ENCODE measurements at places on chromosomes 1 and 21.

DNA sequence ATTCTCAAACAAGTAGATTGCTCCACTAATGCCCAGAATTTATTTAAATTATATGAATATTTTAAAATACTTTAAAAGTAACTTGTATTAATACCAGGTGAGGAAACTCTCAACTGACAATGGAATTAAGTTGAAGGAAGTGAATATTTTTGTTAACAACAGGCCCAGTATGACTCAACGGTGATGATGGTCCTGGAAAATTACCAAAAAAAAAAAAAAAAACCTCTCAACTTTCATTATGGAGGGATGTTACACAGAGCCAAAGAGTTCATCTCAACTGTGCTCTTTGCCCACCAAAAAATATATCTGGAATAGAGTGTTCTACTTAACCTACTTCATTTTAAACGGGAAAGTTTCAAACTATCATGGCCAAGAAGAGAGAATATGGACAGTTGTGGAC, 28.3 kb downstream of the CFH start:
- no peak for DNase-seq

- DNase-seq: no peak
These were observed 45.4 kb downstream of the SELENOF start for GRCh38 chr1:86868477-86868876.

- no peak for DNase-seq
These were observed 46.7 kb downstream of the H3-3A start for GRCh38 chr1:226108935-226109828.

GRCh38 chr1:116092752-116093489, 18.3 kb upstream of the MAB21L3 start:
- no peak for DNase-seq

DNA sequence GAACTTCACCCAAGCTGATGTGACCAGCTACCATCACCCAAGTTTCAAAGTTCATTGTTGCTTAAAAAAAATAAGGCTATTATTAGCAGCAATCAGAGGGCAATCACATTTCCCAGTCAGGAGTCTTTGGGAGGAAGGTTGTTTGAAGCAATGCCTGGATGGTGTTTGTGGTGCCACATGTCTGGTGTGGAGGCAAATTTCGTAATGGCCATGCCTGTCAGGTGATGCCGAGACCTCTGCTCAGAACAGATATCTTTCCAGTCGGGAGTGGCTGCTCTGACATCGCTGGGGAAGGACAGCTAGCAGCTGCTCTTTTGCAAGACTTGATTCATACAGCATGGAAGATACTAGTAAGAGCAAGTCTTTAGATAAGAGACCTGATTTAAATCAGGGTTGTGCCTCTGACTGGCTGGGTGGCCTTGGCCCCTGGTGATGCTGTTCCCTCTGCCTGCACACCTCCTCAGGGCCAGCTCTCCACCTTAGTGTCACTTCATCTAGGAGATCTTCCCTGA, 187.8 kb upstream of the JUN start:
- DNase-seq: no peak

GRCh38 chr1:28889357-28889756, 25.0 kb upstream of the EPB41 start:
- DNase-seq: no peak

- DNase-seq: no peak
These were observed 48.5 kb downstream of the RHBG start for GRCh38 chr1:156417401-156418020.

GRCh38 chr21:36661511-36662309, 37.2 kb upstream of the SIM2 start:
- DNase-seq: peak; percentile 68

- no peak for DNase-seq
These were observed 510.8 kb downstream of the PTPRC start for GRCh38 chr1:199149591-199149990.

DNA sequence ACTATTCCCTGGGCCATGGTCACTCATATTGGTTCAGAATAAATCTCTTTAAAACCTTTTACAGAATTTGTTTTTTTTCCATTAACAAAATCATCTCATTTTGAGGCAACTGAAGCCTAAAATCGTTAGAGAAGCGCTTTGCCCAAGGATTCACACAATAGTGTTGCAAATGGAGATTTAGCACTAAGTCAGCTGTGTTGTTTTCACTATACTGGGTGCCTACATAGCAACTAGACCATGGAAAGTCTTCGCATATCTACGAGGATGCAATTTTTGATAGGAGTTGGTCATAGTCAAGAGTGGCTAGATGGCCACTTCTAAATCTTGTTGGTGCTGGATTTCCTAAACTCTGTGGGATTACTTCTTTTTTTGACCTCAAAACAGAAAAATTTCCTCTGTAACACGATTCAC, 530 bp upstream of the TIPRL start:
- no peak for DNase-seq

- no peak for DNase-seq
These were observed 51.6 kb downstream of the PLEKHA6 start for GRCh38 chr1:204308023-204308628.

GRCh38 chr1:7298749-7299151, 472.3 kb upstream of the VAMP3 start:
- DNase-seq: no peak
